Activated CD4-positive, alpha-beta T cell treated with anti-CD3 and anti-CD28 coated beads for 36 hours (primary cell): ENCODE measurements at places on chromosomes 1 and 21. TPM values are rescaled to one million over a fixed set of nuclear protein-coding genes. Genes with fewer than 3 reads are reported as not detected.

The TRAPPC3 gene
- 43.8 TPM for total RNA-seq

The PRRX1 gene
- total RNA-seq, result not detected

The CASQ1 gene
- total RNA-seq, result not detected

The WDR64 gene
- total RNA-seq, result not detected

The AHDC1 gene
- total RNA-seq, result 10.3 TPM

The AMY1B gene
- total RNA-seq, result not detected

The CFHR1 gene
- total RNA-seq, result not detected

The CLCN6 gene
- 9.4 TPM for total RNA-seq

The TNFRSF1B gene
- total RNA-seq, result 107 TPM

The MRPL24 gene
- total RNA-seq, result 81.9 TPM

The TRAF3IP3 gene
- total RNA-seq, result 138 TPM

The KCNJ9 gene
- total RNA-seq, result 0.04 TPM

The NHLH1 gene
- total RNA-seq, result 0.32 TPM

The UBASH3A gene
- total RNA-seq, result 39.0 TPM

The CRYAA gene
- not detected for total RNA-seq

The PLPPR5 gene
- total RNA-seq, result not detected

The PEAR1 gene
- total RNA-seq, result not detected

The HES4 gene
- 4.2 TPM for total RNA-seq

The CR1L gene
- total RNA-seq, result not detected

The FABP3 gene
- total RNA-seq, result not detected
